ENCODE measurements at places on chromosomes 4 and X.

DNA sequence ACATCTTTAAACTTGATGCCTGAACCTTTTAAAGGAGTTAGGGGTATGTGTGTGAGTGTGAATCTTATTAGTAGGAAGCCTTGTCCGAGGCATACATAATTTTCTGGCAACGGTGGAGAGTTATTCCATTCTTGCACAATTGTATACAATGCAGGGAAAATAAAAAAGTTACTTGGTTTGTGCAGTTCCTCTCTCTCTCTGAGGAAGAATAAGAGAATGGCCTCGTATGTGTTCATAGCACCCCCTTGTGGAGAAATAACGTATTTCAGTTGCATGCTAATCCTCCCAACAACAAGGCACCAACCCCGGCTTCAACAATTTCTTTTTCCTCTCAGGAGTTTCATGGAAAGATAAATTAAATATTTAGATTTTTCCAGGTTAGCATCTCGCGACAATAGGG lies 33.7 kb upstream of the FGF13 start:
- peak; percentile 25 for DNase-seq

DNA sequence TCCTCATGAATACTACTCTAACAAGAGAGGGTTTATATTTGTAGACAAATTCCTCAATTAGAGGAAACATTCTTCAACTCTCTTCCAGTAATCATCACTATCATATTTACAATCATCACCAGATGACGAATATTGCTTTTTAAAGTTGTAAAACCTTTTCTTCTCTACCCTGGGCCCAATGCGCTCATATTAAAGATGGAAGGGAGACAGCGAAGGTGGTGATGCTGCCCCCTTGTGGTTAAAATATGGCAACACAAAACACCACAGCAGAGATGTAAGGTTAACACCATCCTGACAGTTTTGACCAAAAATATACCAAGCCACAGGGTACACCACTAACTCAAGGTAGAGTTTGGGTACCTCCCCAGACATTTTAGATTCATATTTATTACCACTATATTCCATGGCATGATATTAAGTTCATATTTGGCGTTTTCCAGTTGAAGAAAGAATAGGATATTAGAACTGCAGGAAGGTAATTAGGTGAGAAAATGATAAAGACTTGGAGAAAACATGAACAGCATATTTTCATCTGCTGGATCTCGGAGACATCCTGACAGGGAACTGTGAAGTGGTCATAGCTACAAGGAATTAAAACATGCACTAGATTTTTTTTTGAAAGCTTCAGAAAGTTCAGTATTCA lies 72.8 kb downstream of the SLC9A7 start:
- no peak for DNase-seq

DNA sequence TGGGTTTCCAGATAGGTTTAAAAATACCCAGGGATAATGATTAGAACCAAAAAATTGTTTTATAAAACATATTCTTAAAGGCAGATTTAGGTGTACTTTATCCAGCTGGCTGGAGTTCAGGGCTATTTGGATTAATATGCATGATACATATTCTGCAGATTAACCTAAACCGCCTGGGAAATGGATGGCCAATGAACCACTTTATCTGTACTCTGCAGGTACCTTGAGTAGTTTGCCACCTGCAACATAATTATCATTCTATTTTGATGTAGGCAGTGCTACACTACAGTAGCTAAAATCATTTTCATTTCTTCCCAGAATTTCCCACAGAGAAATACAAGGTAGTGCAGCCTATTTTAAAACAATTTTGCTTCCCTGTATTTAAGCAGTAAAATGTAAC lies 683.2 kb upstream of the GNPDA2 start:
- DNase-seq: no peak

DNA sequence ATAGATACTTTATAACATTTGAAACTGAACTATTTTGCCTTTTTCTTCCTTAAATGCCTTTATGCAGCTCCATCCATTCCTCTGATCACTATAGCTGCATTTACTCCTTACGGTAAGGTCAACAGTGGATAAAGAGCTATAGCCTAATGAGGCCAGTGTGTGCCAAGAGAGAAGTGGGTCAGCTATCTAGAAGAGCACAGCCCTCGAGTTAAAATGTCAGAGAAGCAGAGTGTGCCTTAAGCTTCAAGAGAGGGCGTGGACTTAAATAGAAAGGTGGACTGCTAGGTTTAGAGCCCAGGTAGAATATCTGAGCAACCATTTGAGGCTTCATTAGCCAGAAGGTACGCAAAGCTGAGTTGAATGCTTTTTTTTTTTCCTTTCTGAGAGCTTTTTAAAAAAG lies 347.4 kb downstream of the BMPR1B start:
- no peak for DNase-seq

DNA sequence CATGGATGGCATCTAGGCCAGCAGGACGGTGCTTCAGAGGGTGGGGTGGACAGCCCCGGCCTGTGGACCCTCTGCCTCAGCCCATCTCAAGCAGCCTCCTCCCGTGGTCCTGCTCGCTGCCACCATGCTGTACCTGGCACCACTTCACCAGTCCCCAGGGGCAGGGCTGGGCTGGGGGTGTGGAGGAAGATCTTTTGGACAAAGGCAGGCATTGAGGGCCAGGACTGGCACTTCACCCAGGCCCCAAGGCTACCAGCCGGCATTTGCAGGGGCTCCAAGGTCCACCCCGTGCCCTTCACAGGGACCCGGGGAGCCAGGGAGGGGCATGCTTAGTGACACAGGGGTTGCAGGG lies 713 bp downstream of the PLXNB3 start:
- no peak for DNase-seq

Data from NCI-H1048 (cell line).